ENCODE measurements at places on chromosomes 5 and 9. TPM values are rescaled to one million over a fixed set of nuclear protein-coding genes. Genes with fewer than 3 reads are reported as not detected.

DNA sequence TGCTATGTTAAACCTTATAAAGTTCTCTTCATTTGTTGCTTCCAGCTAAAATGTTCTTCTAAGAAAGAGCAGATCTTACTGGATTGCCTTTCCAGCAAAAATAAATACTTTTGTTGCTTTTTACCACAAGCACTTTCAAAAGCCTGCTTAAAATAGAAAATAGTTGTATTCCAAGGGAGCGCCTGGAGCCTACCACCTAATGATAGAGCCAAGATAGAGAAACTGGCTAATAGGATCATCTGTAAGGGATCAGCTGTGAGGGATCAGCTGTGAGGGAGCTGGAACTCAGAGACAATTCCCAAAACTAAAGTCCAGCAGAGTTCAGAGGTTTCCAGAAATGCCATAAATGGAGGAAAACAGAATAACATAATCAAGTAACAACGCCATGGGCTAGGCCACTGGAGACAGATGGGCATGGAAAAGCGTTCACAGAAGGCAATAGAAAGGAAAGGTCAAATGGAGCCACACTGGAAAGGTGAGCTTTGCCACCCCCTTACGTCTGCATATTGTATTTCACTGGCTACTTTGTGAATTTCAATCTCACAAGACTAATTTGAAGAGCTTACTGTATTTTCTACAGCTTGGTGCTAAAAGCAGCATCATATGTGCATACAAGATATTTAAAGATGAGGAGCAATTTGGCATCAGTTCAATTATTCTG is 140.6 kb upstream of the TLE4 start:
- H3K27ac ChIP-seq, result no peak overlapping the region
- no peaks in the 10 kb centered on the region for H3K27me3 ChIP-seq
- no peaks in the 10 kb centered on the region for H3K36me3 ChIP-seq
- peak; percentile 20 for DNase-seq
- H3K4me1 ChIP-seq, result no peaks in the 10 kb centered on the region
- H3K4me3 ChIP-seq, result no peak overlapping the region

LEAP2 gene
- not detected for total RNA-seq

ACSL6 gene
- total RNA-seq, result 0.35 TPM

GRCh38 chr5:38709678-38710306 is 136.0 kb upstream of the OSMR start:
- no peak overlapping the region for H3K27ac ChIP-seq
- no peak for DNase-seq
- no peaks in the 10 kb centered on the region for H3K4me1 ChIP-seq
- no peaks in the 10 kb centered on the region for H3K36me3 ChIP-seq
- H3K27me3 ChIP-seq, result no peaks in the 10 kb centered on the region
- H3K4me3 ChIP-seq, result no peak overlapping the region

ROR2 gene
- total RNA-seq, result not detected

DMRT3 gene
- total RNA-seq, result not detected

All from PC-3 (cell line).